IMR-90 (cell line): ENCODE measurements at places on chromosomes 6 and 20. TPM values are rescaled to one million over a fixed set of nuclear protein-coding genes. Genes with fewer than 3 reads are reported as not detected.

NRN1 gene
- 0.28 TPM in 1 of 2 replicates, not detected in the other for total RNA-seq

SIRPG gene
- not detected in 2 replicates for total RNA-seq

OR2B6 gene
- not detected in 2 replicates for total RNA-seq

GRCh38 chr20:59684685-59685242, 80.4 kb downstream of the PHACTR3 start:
- no peak for DNase-seq

SLC35F1 gene
- total RNA-seq = not detected in 2 replicates

GRCh38 chr20:2599288-2600006, 53.0 kb upstream of the NOP56 start:
- no peak for DNase-seq

BPIFB2 gene
- not detected in 2 replicates for total RNA-seq

GRCh38 chr6:108710030-108710429, 138.2 kb upstream of the ARMC2 start:
- DNase-seq = no peak

DNA sequence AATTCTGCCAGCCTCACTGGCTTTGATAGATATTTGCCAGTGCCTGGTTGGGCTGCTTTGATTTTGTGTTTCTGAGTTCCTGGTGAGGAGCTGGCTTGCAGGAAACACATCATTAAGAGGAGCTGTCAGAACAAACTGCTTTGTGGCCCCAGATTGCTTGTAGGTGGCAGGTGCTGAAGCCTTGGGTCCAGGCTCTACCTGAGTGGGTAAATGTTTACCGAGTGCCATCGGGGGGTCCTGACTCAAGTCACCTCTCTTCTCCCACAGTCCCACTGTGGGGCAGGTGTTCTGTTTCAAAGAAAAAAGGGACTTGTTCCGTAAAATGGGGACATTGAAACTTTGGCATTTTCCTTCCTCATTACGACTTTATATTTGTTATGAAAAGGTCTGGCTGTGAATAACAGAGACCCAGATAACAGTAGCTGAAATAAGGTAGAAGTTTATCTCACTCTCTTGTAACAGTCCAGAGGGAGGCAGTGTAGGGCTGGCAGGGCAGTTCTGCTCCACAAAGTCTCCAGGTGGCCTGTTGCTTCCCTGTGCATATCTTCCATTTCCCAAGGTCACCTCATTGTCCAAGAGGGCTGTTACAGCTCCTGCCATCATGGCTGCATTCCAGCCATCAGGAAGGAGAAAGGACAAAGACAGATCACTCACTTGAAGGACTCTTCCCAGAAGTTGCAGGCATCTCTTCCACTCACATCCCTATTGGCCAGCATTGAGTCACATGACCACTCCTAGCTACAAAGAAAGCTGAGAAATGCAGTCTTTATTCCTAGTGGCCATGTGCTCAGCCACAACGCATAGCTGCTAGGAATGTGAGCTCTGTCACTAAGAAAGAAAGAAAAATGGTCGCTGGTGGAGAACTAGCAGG, 149.9 kb upstream of the KCNG1 start:
- DNase-seq = no peak

GRCh38 chr6:42791706-42792320, 10.0 kb downstream of the BICRAL start:
- DNase-seq = peak; percentile 48

DNA sequence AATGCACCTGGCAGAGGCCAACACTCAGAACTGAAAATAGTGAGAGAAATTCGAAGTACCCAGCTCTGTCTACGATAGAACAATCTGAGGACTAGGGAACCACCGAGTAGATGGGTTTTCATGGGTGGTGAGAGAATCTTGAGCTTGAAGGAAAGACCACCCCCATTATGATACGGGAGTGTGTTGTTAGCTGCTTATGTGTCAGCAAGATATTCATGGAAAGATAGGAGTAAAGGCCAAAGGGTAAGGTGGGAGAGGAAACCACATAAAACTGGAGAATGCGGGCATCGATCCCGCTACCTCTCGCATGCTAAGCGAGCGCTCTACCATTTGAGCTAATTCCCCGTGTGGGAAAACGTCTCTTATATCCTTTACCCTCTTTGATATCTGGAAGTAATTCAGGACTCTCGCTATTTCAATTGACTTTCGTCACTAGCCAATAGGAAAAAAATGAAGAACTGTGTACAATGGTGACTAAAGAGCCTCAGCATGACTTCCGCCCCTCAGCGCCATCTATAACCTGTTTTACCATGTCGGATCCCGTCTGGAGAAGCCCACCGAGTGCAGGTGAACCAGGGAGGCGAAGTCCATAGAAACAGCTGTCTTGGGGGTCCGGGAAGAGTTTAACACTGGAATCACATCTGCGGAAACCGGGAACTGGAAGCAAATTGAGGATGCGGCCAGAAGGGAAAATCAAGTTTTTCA, 25.0 kb upstream of the ABT1 start:
- peak; percentile 90 for DNase-seq

- DNase-seq = no peak
These were observed 226.4 kb downstream of the CLIC5 start for GRCh38 chr6:45789238-45789637.

- no peak for DNase-seq
These were observed 51.0 kb downstream of the KCNQ5 start for GRCh38 chr6:72672906-72673305.

DNA sequence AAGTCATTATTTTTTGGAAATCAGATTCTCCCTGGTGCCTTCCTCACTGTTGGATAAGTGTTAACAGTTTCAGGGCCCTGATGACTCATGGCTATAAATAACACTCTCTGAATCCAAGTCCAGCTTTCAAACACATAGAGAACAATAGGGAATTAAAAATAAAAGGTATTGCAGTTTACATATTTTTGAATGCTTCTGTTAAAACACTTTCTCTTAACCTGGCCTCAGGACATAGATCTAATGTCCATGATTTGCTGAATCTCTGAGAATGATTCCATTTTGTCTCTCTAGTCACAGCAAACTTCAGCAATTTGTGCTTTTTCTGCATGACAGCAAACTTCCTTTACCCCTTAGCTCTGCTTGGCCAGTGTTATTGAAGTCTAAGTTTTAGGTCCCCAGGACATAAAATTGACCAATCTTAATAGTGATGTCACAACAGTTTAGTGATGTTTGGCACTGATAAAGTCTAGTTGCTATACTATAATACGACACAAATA, 1192.4 kb upstream of the CITED2 start:
- peak; percentile 72 for DNase-seq

- no peak for DNase-seq
These were observed 20.3 kb upstream of the ABT1 start for GRCh38 chr6:26576407-26576843.

HTR1B gene
- under 0.01 and 0.36 TPM in 2 replicates for total RNA-seq

DNA sequence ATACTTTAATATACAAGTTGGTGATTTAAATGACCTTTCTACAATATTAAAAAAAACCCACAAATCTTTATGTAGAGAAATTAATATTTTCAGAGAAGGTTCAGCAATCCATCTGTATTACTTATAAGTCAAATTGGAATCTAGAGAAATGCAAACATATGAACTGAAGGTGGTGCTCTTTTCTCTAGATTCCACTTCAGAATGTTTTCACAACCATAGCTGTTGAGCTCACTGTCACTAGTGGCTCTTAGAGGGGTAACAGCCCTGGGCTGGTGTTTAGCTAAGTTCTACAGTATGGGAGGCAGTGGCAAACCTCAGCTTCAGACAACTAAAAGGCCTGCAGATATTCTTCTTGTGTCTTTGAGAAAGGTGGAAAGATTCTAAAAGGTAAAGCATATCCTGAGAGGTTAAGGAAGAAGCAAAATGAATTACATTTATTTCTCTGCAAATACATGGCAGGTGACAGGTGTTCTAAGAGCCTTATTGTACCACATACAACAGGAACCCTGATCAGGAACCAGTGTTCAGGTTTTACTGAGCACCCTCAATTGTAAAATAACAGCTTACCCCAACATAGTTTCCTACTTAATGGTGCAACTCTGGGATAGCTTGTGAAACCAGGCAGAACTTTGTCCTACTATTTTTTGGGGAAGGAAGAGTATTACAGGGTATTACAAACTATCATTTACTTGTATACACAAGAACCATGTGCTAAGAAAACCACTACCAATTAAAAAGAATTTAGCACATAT, 56.6 kb upstream of the SAMHD1 start:
- DNase-seq = peak; percentile 56

DNA sequence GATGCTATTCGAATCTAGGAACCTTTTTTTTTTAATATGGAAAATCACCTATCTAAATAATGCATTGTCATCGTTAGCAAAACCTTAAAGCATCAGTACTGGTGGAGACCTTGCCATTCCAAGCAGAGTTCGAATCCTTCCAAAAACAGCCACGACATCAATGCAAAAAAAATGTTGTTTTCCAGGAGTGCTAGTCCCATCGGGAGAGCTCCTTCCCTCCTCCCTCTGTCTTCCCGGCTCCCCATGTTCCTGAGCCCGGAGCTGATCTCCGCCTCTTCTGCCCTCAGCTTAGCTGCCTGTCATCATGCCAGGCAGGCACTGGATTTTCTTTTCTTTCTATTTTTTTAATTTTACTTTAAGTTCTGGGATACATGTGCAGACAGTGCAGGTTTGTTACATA, 153.6 kb upstream of the QKI start:
- no peak for DNase-seq

DNA sequence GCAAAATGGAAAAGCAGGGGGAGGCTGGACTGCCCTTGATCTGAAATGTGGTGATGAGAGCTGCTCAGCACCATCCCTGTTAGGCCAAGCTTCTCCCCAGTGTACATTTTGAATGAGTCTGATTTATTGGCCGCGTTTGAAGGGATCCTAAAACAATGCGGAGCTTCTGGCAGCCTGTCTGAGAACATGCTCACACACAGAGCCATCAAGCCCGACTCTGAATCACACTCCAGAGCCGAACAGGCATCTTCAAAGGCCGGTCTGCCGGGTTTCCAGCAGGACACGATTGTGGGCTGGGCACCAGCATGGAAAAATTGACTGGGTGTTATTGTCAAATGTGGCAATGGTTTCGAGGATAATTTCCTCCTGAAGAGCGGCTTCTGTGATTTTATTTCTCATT, 235.9 kb downstream of the TFAP2C start:
- DNase-seq = no peak

DNA sequence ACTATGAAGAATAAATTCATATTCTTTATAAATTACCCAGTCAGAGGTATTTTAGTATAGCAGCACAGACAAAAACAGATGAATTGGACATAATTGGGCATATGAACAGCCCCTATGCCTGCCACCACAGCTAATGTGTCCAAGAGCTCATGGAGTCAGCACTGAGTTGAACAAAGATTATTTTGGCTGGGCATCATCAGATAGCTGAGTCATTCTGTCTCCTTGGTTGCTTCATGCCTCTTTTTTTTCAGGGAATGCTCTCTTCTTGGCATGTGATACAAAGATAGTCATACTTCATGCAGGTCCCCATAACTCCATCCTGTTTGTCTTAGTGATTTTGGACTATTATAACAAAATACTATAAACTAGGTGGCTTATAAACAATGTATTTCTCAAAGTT, 275.6 kb downstream of the TENT5A start:
- peak; percentile 52 for DNase-seq

- DNase-seq = no peak
These were observed 1.8 kb upstream of the FKBP1A start for GRCh38 chr20:1394686-1395085.

GRCh38 chr6:65299236-65299635, 407.8 kb downstream of the EYS start:
- no peak for DNase-seq

PLAGL1 gene
- total RNA-seq = 15.3 and 23.3 TPM in 2 replicates

DNA sequence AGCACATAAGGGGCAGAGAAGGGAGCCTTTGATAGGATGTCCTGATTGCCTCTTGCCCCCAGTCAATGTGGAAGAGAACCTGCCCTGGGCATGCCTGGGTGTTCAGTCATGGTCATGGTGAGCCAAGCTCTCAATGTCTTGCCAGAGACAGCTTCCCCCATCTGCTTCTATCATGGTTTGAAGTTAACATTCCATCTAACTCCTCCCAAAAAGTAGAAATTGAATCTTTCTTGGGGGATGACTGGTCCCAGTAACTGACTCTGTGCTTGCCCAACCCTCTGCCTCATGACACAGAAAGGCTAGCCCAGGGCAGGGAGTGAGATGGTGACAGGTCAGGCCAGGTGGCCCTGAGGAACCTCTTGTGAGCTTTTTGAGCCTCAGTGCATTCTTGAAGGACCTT, 60.1 kb downstream of the ADTRP start:
- DNase-seq = peak; percentile 18

BPIFA1 gene
- total RNA-seq = not detected in 2 replicates

- DNase-seq = no peak
These were observed 95.6 kb downstream of the JARID2 start for GRCh38 chr6:15341311-15342001.

GRCh38 chr20:45823949-45824835, 2.9 kb downstream of the TNNC2 start:
- no peak for DNase-seq

- no peak for DNase-seq
These were observed 654 bp downstream of the TBC1D7 start for GRCh38 chr6:13327691-13328075.

DNA sequence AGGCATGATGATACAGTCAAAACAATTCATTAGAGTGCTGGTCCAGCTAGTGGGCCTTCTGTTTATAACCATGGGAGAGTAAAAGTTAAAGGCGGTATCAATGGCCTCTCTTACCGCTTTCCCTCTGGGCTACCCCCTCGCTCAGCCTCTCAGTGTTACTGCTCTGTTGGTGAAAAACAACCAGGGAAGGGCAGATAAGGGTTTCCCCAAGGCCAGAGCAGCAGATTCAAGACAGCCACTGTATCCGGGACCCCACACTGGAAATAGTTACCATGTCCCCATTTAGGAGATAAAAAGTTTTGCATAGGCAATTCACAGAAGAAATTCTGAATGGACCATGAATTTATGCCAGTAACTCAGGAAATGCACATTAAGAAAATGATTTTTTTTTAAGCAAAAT, 13.4 kb downstream of the SCGN start:
- DNase-seq = no peak

MAFB gene
- not detected in 2 replicates for total RNA-seq

EDN3 gene
- total RNA-seq = not detected in 2 replicates

DNA sequence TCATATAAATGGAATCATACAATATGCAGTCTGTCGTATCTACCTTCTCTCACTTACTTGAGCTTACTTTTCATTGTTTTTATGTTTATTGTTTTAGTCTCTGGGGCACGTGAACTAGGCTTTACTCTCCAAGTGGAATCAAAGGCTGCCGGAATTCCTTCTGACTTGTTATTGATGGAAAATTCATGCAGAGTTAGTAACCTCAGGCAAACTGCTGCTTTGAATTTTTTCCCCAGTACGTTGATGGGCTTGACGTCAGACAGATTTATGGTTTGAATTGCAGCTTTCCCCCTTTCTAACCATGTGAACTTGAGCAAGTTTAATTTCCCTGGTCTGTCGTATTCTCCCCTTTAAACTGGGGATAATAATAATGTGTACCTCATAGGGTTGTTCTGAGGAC, 68.6 kb downstream of the ZDHHC14 start:
- peak; percentile 67 for DNase-seq

LGSN gene
- not detected in 2 replicates for total RNA-seq

GRCh38 chr6:169450097-169450496, 196.5 kb upstream of the THBS2 start:
- no peak for DNase-seq

DNA sequence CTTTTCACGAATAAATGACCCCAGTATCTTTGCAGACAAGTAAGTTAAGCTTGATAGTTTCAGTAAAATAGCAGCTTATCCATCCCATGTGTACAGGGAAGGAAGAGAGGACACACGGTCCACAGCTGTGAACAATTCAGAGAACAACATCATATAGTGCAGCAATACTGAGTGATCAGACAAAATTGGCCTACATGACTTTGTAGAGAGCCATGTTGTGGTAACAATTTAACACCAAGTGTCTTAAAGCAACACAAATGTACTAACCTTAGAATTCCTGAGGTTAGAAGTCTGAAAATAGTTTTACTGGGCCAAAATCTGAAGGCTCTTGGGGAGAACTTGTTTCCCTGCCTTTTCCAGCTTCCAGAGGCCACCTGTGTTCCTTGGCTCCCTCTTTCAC, 12.5 kb downstream of the FAM184A start:
- no peak for DNase-seq

SAPCD1 gene
- not detected in 2 replicates for total RNA-seq
